Sciatic nerve (tissue), 2 donors: ENCODE measurements at places on chromosomes 13 and 19. TPM values are rescaled to one million over a fixed set of nuclear protein-coding genes. Genes with fewer than 3 reads are reported as not detected.

GRCh38 chr13:33052506-33053280, 36.5 kb downstream of the KL start:
- no peak for DNase-seq

DNA sequence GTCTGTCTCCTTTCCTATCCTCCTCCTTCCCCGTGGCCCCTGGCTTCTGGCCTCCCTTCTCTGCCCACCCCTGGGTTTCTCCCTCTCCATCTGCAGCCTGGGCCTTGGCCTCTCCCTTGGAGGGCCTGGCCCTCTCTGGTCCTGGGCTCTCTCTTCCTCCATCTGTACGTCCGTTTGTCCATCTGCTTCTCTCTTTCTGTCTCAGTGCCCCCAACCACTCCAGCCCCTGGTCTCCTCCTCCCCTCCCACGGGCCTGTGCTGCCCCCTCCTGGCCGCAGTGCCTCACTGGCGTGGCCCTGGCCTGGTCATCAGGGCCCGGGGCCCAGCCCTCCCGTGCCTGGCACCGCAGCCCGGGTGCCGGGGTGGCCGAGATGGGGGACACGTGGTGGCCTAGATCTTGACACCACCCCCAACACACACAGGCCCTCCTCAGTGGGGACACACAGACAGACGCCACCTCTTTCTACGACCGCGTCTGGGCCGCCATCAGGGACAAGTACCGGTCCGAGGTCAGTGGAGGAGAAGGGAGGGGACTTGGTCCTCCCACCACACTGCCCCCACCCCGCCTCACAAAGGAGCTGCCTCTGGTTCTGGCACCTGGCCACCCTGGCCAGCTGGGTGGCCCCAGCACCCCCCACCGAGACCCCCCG, 11.3 kb downstream of the PRKCSH start:
- DNase-seq, result no peak

DNA sequence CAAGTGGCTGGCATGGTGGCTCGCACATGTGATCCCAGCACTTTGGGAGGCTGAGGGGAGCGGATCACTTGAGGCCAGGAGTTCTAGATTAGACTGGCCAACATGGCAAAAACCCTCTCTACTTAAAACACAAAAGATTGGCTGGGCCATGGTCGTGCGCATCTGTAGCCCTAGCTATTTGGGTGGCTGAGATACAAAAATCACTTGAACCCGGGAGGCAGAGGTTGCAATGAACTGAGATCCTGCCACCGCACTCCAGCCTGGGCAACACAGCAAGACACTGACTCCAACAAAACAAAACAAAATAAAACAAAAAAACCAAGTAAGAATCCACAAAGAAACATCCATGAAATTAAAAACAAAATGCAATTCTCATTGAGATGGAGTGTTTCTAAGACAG, 630.6 kb downstream of the UQCRFS1 start:
- no peak for DNase-seq

- no peak for DNase-seq
These were observed 7.7 kb downstream of the HOOK2 start for GRCh38 chr19:12767666-12768065.

DNA sequence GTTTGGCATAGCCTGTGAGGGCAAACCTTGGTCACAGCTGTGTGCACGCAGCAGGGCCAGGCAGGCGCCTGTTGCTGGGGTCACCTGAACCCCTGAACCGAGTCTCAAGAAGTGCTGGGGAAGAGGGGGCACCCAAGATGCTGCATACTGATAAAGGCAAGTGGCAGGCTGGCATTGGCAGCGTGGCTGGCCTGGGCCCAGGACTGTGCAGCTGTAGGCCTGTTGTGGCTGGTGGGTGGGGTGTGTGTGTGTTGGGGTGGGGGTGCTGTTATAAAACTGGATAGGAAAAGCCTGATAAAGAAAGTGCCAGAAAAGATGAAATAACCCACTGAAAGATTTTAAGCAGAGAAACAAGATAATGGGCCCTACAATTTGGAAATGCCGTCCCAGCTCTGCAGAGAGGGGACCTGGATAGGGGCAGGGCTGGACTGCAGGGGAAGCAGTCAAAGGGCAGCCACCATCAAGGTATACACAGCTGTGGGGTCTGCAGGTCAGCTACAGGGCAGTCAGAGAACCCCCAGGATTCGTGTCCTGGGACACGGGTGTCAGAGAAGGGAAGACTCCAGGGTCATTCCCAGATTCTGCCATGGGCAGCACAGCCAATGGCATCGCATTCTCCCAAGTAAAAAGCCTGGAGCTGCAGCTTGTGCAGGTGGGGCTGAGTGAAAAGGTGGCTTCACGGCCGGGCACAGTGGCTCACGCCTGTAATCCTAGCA, 33.2 kb downstream of the CILP2 start:
- DNase-seq, result no peak

- DNase-seq, result no peak
These were observed 3.3 kb upstream of the NUDT19 start for GRCh38 chr19:32688311-32688710.

DNA sequence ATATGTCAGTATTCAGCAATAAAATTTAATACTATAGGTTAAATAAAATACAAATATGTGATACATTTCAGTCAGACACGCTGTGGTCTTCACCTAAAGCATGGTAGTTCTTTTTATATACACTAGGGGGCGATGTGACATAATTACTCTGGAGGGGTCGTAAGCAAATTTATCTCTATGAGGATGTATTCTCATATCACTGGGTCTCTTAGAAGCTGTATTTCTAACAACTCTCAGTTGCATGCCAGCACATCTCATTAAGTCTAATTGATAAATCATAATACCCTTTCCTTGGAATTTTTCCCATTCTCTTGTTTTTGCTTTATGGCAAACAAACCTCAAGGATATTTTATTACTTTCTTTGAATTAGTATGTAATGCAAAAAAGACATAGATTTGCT, 3.9 kb upstream of the PCDH17 start:
- no peak for DNase-seq

GRCh38 chr19:23060016-23060415, 56.8 kb upstream of the ZNF730 start:
- no peak for DNase-seq

DNA sequence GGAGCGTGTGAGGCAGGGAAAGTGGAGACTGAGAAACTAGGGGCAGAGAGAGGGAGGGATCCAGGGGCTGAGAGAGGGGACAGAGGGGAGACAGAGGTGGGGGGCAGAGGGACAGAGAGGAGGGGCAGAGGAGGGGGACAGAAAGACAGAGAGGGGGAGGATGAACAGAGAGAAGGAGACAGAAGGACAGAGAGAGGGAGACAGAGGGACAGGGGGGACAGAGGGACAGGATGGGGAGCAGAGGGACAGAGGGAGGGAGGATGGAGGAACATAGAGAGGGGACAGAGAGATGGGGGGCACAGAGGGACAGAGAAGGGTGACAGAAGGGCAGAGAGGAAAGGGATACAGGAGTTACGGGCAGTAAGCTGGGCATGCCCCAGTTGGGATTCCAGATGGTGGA, 14.7 kb upstream of the NANOS2 start:
- DNase-seq, result no peak

DNA sequence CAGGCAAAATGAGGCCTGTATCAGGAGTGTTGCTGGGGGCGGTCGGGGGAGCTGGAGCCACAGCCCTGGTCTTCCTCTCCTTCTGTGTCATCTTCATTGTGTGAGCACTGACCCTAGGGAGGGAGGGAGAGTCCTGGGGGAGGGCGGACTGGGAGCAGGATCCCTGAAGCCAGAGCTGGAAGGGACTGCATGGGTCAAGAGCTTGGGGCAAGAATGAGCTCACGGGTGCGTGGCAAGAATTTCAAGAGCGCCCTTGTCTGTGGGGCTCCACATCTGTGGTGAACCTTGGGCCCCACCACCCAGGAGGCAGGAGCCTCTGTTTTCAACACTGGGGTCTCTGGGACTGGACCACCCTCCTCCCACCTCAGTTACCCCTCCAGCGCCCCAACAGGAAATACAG, 4.7 kb downstream of the SIGLEC7 start:
- DNase-seq, result no peak

DNA sequence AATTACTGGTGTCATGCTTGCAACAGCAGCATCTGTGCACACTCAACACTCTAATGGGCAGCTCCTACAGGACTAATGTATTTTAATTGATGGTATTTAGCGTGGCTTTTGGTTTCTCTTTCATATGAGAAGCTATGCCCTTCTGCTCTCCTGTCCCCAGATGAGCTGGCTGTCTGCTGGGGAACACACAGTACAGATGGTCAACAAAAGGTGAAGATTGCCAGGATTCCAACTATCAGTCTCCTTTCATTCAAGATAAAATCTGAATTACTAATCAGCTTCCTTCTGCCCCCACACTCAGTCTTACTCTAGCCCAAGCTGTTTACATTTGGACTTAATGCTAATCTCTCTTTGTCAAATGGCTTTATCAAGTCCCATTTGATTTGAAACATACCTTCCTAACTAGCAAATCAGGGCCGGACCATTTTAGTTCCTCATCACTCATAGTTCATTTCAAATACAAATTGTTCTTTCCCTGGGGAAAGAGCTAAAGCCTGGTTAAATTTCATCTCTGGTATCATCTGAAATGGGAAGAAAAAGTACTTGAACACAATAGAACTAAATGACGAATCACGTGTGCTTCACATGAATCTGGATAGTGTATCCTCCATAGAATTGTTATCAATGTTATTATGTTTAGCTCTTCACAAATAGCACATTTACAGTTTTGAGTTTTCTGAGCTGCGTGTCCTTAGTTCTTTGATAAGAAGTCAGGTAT, 988.0 kb downstream of the PCDH17 start:
- no peak for DNase-seq

DNA sequence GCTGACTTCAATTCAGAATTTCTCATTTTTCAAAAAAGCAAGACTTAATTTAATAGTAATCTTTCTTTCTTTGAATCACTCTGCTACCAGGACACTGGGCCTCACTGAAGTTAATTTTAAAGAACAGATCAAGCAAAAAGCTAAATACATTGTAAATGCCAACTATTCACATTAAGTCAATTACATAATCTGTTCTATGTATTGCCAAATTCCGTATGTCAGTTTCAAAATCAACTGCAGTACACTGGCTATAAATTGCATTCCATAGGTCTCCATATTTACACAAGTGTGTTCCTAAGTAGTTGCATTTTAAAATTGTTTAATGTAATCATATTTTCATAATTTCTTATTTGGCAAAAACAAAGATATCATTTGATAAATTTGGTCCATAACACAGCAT, 10.1 kb downstream of the FOXO1 start:
- no peak for DNase-seq

DNA sequence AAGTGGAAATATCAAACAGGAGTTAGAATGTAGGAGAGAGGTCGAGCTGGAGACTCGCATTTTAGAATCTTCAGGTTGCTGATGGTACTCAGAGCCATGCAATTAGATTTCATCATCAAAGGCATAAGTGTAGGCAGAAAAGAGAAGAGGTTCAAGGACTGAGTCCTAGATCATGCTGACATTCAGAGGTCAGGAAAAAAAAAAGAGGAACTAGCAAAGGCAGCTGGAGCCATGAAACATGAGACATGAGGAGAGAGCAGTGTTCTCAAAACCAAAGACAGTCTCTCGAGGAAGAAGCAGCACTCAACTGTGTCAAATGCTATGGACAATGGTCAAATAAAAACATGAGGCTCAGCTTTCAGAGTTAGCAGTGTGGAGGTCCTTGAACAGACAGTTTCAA, 12.4 kb upstream of the TPP2 start:
- DNase-seq, result no peak

The OR7A10 gene
- total RNA-seq, result not detected

The ZNF491 gene
- total RNA-seq, result 4.2 TPM
